ENCODE measurements at places on chromosomes 7 and 10.

DNA sequence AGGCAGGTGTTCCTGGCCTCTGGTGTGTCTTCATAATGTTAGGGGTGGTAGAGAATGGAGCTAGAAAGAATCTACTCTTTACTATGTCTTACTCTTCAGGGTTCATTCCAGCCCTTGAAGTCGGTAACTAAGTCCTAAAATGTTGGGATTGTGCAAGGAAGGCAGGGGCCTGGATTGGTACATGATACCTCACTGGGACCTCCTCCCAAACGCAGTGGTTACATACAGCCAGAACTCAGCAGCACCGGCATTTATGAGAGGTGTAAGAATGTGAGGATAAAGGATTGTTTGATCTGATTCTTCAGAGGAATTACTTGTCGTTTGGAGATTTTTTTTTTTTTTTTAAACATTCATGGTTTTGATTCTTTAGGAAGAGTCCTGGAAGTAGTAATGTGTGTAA is 6.9 kb downstream of the COMTD1 start:
- DNase-seq: no peak

DNA sequence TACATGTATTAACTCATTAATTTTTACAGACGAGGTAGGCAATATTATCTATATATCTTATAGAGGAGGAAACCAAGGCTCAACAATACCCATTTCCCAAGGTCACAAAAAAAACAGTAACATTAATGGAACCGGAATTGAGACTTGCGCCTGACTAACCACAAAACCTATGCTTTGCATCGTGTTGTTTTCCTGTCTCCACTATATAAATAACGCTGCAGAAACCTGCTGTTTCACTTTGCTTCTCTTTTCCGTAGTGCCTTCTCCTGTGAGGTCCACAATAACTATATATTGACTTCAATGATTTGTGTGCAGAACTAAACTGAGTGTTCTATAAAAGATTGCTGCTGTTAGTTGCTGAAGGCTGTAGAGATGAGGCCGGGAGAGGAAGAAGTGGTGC is 97.7 kb upstream of the RPA3 start:
- no peak for DNase-seq

- no peak for DNase-seq
Observed at GRCh38 chr10:124500757-124501156, 39.1 kb downstream of the LHPP start.

GRCh38 chr10:99579971-99580370 is 40.3 kb downstream of the SLC25A28 start:
- DNase-seq: no peak

DNA sequence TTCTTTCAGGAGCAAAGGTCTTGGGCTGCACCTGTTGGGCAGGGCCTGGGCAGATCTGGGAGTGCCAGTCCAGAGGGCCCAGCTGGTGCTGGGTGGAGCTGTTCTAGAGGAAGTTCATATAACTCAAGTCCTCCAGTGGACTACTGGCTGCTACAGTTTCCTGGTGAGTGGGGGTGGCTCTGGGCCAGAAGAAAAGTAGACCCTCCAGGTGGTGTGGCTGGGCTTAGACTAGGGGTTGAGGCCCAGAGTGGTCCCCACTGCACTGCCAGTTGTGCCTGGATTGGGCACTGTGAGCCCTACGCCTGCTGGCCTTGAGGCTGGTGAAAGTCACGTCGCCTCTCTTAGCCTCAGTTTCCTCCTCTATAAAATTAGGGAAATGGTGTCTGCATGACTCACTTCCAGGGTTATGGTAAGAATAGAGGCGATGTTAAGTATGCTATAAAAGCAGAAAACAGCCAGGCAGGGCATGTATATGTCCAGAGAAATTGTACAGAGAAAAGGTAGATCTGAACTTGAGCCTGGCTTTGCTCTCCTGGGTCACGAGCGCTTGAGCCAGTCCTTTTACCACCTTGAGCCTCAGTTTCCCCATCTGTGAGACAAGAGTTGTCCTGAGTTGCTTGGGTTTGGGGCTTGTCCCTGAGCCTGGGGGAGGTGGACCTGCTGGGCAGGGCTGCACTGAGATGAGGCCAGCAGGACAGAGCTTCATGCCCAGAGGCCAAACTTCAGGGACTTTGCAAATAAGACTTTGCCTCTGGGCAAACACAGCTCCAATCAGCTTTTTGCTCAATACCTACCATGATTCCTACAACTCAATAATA is 3.8 kb upstream of the CLDN3 start:
- DNase-seq: no peak

DNA sequence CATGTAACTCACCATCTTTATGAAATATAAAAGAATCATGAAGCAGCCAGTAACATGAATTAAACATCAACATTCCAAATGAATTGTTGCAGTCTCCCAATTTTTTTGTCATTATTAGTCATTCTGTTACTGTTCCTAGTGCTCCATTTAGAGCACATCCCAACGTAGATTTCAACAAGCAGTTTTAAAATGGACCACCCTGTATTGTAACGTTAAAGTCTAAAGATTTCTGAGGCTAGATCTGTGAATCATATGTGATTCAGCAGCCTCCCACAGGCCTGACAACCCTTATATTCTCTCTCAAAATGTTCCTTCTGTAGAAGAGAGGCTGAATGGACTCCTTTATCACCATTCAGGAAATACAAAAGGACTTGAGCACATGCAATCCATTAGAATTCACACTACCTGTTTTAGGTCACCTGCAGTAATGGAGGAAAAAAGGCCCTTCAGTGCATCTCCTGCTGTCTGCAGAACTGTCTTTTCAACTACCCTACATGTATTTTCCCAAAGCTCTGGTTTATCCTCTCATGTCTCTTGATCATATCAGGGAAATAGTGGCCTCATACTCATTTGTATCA is 81.4 kb downstream of the CACNA2D1 start:
- no peak for DNase-seq

GRCh38 chr10:124088915-124089314 is 4.5 kb downstream of the CHST15 start:
- DNase-seq: no peak

GRCh38 chr7:16515785-16516685 is 10.6 kb upstream of the LRRC72 start:
- DNase-seq: no peak

DNA sequence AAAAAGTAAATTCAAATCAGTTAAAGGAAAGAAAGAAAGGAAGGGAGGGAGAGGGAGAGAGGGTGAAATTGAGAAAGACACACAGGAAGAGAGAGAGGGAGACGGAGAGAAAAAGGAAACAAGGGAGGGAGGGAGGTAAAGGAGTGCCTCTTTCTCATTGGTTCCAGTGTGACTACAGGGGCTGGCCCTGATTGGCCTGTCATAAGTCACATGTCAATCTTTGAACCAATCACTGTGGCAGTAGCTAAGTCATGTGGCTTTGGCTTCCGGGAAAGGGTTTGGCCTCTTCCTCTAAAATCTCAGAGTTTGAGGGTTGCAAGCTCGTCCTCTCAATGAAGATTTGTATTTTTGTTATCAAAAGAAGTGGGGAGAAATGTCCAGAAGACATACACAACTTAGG is 150.2 kb downstream of the RAB11FIP2 start:
- no peak for DNase-seq

DNA sequence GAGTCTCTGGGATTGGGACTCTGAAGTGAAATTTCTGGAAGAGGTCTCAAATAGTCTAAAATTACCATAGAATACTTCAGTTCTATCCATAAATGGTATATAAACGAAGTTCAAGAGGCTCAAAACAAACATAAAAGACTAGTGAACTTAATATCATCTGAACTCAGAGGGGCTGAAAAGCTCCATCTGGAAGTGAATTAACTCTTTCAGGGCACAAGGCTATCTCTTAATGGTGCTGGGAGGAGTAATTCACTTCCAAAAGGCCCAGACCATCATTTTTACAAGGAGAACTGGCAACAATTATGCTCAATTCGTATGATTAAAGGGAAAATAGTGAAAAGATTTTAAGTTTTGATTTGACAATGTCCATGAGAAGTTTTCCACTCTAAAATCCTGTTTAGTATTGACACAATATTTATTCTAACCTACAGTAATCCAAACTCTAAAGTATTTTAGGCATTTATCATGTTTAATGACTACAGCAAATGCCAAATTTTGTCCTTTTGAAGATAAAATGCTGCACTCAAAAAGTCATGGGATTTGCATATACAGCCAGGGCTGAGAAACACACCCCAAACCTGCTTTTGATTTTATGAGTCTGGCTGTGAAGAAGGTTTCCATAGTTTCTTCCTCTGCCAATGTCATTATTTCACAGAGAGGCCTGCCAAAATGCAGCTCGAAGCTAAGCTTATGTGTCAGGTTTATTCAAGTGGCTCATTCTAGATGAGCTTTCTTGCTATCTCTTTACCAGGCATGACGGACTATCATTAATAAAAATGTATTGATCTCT is 143.9 kb downstream of the HIBADH start:
- no peak for DNase-seq

- DNase-seq: peak; percentile 49
Observed at GRCh38 chr7:149713061-149713730, 60.2 kb downstream of the ZNF467 start.

Data from activated CD8-positive, alpha-beta memory T cell treated with anti-CD3 and anti-CD28 coated beads, Interleukin-2, amount 50 U/mL, for 48 hours (primary cell).